ENCODE measurements at places on chromosomes 13 and 19.

GRCh38 chr19:5891938-5892771 is 11.4 kb downstream of the NDUFA11 start:
- DNase-seq, result peak; percentile 37

DNA sequence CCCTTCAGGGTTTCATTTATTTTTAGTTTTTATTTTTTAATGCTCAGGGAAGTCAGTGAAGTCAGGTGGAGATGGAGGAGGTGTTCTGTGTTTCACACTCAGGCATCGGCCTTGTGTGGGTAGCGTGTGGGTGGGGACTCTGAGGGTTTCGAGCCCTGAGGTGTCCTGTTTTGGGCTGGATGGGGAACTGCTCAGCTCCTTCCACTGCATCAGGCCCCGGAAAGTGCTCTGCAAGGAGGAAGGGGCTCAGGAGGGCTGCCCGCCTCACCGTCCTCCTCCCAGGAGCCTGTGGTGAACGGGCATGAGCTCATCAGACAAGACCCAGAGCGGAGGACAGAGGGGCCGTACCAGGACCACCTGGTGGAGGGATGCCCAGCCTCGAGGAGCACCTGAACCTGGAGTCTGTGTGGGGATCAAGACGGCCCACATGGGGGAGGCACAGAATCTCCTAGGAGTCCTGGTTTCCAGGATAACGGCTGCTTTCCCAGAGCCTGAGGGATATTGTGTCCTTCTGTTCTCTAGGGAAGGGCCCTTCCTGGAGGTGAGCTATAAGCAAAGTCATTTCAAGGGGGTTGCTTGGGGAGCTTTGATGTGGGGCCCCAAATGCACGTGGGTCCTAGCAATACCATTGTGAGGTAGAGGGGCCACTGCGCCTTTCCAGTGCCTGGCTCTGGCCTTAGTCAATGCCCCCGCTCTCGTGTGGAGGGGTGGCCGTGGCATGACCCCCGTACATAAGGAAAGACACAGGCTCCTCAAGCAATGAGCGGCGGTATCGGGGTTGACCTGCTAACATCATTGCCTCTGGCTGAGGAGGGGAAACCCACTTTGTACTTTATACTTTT is 13.5 kb upstream of the GAS6 start:
- DNase-seq, result no peak

DNA sequence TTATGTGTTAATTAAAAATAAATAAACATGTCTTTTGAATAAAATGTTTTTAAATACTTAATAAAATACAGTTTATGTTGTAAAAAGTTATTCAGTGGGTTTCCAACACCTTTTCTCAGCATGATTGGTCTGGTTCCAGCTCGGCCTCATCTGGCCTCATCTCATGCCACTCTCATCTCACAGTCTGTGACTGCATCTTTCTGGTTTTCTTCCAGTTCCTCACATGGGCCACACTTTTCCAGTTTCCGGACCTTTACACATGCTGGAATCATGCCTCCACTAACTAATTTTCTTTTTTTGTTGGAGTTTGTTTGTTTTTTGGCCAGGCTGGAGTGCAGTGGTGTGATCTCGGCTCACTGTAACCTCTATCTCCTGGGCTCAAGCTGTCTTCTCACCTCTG is 82.5 kb downstream of the RUBCNL start:
- no peak for DNase-seq

DNA sequence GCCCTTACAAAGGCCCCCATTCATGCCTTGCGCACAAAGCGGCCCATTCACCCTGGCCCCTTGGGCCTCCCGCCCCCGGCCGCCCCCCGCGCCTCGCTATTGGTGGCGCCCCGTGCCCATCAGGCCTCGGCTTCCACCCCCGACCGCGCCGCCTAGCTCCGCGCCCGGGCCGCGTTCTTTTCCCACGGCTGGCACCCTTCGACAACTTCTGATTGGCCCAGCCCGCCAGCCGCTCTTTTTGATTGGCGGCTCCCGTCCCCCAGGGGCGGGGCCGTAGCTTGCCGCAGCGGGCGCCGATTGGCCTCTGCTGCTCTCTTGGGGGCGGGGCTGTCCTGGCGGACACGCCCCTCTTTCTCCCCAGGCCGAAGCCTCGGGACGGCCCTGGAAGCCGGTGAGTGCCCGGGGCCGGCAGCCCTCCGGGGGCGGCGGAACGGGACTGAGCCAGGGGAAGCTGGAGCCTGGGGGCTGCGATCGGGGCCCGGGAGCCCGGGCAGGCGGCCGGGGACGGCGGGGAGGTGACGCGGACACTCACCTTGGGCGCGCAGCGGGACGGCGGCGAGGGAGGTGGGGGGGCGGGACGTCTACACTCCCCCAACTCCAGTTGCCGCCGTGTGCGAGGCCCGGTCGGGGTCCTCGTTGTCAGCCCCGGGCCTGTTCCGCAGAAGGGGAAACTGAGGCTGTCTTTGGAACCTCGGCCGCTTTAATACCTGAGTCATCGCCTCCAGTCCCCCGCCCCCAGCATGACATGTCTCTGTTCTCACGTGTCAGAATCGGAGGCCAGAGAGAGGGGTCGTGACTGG is at the start of gene MYH14:
Gene MYH14 (plus strand): TSS at position 342 of the 800 bp plus-strand sequence. CDS start 6,744 bp downstream, outside the sequence.
- peak; percentile 98 for DNase-seq

DNA sequence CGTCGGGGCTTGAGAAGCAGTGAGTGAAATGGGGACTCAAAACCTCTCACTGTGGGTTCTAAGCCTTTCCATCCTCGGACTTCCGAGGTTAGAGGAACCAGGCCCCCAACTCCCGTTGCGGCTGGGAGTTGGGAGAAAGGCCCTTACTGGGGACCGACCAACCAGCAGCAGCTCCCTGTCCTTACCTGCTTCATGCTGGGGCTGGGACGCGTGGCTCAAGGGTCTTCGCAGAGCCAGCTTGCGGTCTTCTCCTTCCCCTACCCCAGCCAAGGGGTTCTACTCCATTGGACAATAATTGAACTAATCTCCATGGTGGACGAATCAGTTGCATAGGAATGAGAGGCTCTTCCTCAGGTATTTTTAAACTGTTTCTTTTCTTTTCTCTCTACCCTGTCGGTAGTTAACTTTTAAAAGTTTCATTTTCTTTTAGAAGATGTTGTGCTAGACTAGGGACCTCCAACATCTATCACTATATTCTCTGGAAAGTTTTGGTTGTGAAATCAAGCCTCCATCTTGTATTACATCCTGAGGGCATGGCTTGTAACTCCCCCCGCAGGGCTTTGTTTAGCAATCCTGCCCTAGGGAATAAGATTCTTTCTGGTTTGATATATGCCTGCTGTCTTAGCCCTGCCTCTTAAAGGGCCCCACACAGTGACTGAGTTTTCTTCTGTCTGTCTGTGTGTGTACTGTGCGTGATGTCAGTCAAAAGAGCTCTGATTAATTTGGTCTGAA is 1027.1 kb upstream of the PCDH9 start:
- no peak for DNase-seq

- DNase-seq, result peak; percentile 71
Observed at GRCh38 chr19:5826531-5827341, 12.8 kb downstream of the FUT6 start.

- no peak for DNase-seq
Observed at GRCh38 chr13:31320946-31321345, 121.2 kb downstream of the B3GLCT start.

- no peak for DNase-seq
Observed at GRCh38 chr13:101627556-101627943, 175.1 kb downstream of the ITGBL1 start.

DNA sequence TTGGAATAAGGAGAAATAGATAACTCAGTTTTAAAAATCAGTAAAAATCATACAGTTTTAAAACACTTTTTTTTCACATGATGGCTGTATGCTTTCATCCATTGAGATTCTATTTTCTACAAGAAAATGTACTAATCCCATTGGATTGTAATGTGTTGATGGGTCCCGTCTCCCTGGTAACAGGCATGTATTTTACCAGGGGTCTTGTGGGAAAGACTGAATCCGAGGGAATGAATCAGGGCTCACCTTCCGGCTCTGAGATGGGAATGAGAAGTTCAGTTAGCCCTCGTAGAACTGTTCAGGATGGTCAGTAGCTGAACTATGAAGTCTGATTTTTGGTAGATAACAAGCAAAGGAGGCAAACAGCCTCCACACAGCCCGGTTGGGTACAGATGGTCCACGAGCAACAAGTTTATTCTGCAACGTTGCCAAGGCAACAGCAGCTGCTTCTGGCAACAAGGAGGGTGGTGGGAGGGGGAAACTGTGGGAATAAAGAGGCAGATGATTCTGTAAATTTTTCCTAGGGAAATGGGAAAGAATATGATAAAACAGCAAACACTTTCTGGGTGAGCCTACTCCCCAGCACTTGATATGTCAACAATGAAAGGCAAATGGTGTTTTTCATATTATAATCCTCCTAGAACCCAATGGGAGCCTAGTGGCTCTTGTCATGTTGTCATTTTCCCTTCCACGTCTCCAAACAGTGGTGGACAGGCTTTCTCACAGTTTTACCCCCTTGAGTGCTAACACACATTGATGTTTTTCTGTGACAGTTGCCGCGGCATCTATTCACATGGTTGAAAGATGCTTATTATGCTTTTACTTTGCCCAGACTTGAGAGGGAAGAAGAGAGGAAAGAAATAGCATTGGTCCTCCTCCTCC is 12.4 kb upstream of the SIAH3 start:
- DNase-seq, result no peak

- DNase-seq, result no peak
Observed at GRCh38 chr13:40408602-40409001, 257.8 kb downstream of the FOXO1 start.

DNA sequence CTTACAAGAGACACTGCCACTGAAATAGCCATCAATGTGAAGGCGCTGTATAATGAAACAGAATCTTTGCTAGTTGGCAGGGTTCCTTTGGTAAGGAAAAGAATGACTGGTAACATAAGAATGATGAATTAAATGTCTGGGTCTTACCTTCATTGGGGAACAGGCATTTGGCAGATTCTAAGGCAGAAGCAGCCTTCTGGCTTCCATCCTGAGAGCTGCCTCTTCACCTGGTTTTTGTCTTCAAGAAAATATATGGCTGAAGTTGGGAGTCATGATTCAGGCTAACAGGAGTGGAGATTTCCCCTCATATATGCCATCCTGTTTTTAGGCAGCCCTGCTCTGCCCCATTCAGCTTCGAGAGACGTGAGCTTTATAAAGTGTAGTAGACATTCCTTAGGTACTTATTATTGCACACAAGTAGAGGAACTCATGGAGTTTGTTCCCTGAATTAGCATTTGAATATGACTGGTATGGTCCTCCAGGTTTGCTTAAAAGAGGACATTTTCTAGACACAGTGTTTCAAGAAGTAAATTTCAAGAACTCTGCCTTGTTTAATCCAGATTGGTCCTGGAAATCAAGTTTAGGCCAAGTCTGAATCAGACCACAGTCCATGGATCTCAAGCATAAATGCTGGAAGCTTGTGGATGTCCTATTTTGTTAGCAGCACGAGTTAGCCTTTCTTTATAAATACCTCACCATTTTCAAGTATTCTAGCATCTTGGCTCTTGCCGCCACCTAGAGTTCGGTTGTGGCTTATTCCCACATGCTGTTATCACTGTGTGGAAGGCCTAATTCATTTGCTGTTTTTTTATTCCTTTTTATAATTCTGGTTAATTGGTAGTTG is 56.2 kb upstream of the AKAP11 start:
- peak; percentile 41 for DNase-seq

GRCh38 chr13:112475889-112476288 is 99.7 kb downstream of the SPACA7 start:
- DNase-seq, result no peak

DNA sequence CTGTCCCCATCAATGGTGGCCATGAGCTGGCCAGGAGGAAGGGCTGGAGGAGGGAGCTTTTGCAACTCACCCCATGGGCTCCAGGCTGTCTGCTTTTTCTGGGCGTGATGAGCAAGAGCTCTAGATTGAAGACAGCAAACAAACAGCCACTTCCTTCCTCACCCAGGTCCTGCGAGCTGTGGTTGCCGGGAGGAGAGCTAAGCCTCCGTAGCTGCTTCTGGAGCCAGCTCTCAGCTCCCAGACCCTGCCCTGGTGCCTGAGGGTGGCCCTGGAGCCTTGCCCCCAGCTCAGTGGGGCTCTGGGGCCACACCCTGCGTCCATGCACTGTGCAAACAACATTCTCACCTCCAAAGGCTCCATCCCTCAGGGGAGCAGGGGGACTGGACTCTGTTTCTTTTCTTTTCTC is 6.2 kb downstream of the MYO1F start:
- DNase-seq, result no peak

- no peak for DNase-seq
Observed at GRCh38 chr13:102902789-102903347, 57.0 kb downstream of the ERCC5 start.

- DNase-seq, result no peak
Observed at GRCh38 chr13:85806553-85807175, 7.4 kb upstream of the SLITRK6 start.

DNA sequence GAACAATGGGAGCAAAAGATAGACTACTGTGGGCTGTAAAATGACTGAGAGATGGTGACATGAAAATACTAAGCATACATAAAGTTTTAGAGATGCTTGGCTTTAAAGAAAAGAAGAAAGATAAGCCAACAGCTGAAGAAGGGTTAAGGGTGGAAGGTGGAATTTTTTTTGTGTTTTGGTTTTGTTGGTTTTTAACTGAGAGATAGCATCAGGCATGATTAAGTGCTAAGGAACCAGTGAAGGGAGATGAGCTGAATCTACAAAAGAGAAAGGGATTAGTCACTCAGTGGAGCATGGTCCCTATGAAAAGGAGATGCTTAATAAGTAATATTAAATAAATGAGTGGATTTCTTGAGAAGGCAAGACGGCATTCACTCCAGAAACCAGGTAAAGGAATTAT is 12.5 kb upstream of the TBC1D4 start:
- no peak for DNase-seq
